Right kidney (tissue), 9 donors: ENCODE measurements at places on chromosomes 12 and 14.

DNA sequence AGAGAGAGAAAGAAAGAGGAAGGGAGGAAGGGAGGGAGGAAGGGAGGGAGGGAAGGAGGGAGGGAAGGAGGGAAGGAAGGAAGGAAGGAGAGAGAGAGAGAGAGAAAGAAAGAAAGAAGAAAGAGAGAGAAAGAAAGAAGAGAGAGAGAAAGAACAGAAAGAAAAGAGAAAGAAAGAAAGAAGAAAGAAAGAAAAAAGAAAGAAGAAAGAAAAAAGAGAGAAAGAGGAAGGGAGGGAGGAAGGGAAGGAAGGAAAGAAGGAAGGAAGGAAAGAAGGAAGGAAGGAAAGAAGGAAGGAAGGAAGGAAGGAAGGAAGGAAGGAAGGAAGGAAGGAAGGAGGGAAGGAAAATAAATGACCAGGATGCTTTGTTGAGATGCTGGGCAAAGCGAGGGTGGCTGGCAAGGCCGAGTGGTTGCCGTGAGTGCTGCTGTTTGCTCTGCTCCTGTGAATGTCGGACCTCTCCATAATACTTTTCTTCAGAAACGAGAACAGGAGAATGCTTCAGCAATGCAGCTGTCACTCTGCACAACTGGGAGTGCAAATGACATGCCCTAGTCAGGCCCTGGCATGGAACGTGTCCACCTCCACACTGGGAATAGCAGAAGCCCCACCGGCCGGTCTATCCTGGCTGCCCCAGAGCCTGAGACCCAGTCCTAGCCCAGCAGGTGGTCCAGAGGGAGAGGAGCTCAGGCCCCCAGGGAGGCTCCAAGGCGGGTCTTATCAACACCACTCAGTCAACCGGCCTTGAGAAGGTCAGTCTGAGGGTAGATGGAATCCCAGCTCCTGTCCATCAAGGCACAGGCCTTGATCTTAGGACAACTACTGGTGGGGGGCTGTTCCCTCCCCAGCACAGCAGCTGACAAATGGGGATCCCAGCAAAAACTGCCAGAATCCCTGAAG lies 25.1 kb upstream of the EIF5 start:
- no peak for DNase-seq

GRCh38 chr14:79663453-79663852 lies 547.9 kb downstream of the DIO2 start:
- DNase-seq, result no peak

- no peak for DNase-seq
Observed at GRCh38 chr12:15688202-15688736, 100.9 kb downstream of the EPS8 start.

GRCh38 chr14:103033681-103034096 lies 23.7 kb downstream of the CDC42BPB start:
- DNase-seq, result no peak

GRCh38 chr14:93115069-93115820 lies 480 bp downstream of the ITPK1 start:
- peak; percentile 87 for DNase-seq

DNA sequence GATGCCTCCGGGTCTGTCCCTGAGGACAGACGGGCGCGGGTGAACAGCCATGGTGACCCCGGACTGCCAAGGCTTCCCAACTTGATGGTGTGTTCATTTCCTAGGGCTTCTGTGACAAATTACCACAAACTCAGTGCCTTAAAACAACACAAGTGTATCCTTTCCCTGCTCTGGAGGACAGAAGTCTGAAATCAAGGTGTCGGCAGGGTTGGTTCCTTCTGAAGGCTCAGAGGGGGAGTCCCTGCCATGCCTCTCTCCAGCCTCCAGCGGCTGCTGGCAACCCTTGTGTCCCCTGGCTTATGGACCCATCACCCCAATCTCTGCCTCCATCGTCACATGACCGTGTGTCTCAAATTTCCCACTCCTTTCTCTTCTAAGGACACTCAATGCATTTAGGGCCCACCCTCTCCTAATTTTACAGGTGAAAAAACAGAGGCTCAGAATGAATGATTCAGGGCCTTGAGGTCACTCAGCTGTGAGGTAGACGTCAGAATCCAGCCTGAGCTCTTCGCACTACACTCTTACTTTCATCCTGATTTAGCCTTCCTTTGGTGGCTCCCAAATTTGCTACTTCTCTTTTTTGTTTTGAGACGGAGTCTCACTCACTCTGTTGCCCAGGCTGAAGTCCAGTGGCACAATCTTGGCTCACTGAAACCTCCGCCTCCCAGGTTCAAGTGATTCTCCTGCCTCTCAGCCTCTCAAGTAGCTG lies 45.4 kb downstream of the VCPKMT start:
- DNase-seq, result no peak

- DNase-seq, result no peak
Observed at GRCh38 chr12:129556082-129556481, 347.7 kb downstream of the TMEM132D start.
